AML-193 (cell line): ENCODE measurements at places on chromosomes 11 and 22.

DNA sequence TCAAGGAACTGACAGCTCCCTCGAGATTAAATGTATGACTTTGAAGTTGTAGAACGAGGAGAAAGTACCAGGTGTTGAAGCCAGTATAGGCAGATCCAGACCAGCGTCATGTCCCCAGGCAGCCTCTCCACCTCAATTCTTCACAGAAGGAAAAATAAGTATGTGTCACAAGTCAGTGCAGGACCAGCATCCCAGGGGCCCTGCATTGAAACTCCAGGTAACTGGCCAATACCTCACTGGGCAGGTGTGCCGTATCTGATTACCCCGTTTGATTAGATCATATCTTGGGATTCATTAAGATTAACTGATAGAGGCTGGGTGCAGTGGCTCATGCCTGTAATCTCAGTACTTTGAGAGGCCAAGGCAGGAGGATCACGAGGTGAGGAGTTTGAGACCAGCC, 466.7 kb upstream of the B3GAT1 start:
- no peak for DNase-seq

DNA sequence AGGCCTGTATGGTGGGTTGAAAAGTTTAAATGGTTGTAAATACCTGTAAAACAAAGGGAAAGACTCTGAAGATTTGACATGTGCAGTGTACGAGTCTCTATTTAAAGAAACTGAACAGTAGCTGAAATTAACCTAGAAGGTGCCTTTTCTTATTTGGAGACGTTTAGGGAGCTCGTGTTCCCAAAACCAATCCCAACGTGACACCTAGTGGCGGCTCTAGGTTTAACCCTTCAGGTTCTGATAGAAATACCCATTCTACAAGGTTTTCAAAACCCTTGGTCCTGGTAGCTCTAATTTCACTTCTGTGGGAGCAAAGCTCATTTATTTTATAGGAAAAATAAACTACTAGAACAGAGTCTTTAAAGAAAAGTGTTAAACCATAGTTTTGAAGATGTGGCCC, 258.3 kb downstream of the LRRC4C start:
- peak; percentile 1 for DNase-seq

DNA sequence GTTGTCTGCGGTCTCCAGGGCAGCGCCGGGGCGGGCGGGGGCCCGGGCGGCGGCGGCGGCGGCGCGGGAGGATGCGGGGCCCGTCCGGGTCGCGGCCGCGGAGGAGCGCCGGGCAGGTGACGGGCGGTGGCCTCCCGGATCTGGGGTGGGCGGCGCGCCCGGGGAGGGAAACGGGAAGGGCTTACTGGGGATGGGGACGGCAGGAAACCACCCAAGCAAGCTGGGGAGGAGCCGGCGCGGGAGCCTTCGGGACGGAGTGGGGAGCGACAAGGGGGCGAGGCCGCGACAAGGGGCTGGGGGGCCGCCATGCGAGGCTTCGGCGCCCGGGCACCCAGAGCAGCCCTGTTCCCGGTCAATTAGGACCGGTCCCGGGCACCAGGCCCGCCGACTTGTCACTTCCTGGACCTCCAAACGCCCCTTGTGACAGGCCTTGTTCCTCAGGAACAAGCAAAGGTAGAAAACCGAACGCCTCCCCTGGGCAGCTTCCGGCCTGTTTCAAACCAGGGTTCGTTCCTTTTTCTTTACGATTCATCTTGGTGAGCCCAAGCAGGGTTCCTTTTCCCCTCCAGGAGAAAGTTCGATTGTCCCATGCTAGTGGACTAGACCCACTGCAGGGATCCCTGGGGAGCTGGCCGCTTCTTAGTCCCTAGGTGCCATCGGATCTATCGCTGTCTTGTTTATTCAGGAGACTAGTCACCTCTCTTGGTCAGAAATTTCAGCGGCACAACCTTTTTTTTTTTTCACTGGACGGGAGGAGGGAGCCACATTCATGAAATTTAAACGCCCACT, 492 bp downstream of the JHY start:
- DNase-seq, result peak; percentile 22

- no peak for DNase-seq
These were observed 15.0 kb downstream of the POGLUT3 start for GRCh38 chr11:108483163-108483562.

- DNase-seq, result no peak
These were observed 83.3 kb downstream of the ZC3H12C start for GRCh38 chr11:110176366-110177085.

GRCh38 chr22:26892166-26893041, 235.0 kb downstream of the MIAT start:
- DNase-seq, result no peak

- no peak for DNase-seq
These were observed 422 bp upstream of the LGR4 start for GRCh38 chr11:27473017-27473406.

DNA sequence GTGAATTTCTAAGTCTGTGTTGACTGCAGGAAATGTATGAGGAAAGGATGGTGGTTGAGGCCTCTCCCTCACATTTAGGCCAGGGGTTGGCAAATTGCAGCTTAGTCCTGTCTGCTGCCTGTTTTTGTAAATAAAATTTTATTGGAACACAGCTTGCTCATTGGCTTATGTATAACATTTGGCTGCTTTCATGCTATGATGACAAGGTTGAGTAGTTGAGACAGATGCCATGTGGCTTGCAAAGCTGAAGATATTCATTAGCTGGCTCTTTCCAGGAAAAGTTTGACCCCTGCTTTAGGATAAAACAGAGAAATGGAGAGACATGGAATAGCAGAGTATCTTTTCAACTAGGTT, 46.2 kb downstream of the BCR start:
- no peak for DNase-seq
